ENCODE measurements at places on chromosomes 7 and 10.

DNA sequence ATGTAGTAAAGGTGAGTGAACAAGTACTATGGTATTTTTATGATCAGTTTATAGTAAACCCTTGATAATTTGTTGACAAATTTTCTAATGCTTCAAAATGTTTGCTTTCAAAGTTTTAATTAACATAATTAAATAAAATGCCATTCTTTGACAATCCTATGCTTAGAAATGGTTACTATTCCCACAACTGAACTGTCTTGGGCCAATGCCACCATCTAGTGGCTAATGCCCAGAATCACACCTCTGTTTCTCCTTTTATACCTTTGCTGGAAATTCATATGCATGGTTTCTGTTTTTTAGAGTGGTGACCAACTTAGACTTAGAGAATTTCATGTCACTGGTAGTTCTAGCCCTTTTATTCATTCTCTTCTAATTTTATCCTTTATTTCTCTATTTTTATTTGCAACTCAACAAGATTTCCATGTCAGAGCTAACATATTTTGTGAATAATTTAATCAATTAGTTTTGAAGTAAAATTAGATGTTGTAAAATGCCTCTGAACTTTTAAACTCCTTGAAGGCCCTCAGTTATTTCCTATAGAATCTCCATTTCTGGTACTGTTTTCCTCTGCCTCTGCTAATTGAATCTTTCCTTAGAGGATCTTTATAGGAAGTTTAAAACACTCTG is 31.1 kb downstream of the PCGF5 start:
- DNase-seq: peak; percentile 29

DNA sequence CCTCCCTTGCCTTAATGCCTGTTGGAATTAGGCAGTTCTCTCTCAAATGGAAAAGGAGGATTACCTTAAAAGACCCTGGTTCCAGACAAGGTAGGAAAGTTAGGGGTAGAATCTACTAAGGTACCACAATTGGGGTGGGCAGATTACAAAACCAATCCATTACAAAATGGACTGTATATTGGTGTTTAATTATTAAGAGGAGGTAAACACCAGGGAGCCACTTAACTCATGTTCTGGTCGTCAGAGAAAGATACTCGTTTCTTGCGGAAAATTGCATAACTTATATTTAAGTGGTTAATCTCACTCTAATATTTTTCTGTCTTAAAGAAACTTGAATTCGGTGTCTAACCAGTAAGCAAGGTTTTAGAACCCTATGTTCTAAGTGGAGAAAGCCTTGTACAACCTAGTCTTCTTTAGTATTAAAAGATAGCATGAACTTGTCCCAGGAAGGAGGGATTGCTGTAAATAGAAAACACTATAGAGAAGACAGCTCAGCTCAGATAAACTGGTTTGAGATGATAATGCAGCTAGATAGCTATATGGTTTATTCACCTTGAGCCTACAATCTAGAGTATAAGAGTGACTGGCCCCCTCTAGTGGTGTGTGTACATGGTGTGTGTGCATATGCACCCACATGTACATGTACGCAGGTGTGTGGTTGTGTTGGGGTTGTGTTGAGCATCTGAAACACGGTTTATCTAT is 58.0 kb upstream of the STRIP2 start:
- peak; percentile 47 for DNase-seq

GRCh38 chr7:142962991-142963390 is 828 bp upstream of the KEL start:
- no peak for DNase-seq

GRCh38 chr7:107364787-107365186 is 105.1 kb upstream of the GPR22 start:
- DNase-seq: no peak

DNA sequence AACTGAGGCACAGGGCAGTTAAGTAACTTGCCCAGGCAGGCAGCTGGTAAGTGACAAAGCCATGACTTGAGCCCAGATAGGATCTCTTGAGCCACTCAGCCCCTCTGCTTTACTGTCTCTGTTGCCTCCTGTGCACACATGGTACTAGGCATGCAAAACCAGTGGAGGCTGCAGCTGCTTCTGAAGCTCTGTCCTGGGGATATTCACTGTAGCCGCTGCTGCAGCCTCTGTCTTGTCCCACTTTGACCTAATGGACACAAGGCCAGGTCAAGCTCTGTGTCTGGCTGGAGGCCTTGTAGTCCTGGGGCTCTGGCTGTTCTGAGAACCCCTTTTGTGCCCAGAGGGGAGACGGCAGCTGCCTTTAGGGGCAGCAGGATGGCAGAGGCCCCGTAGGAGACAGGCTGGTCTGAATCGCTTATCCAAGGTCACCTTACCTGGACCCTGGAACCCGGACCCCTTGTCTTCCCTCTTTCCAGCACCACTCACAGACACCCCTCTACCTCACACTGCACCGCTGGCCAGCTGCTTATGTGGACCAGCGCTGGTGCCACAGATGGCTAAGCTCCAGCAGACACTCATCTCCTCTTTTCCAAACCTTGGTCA is 57.6 kb downstream of the TSPAN15 start:
- DNase-seq: no peak

All from NCI-H2081 (cell line).